ENCODE measurements at places on chromosomes 1 and 21.

GRCh38 chr21:16046656-16047330, 317.0 kb downstream of the USP25 start:
- no peak for DNase-seq

- no peak for DNase-seq
Measured at GRCh38 chr1:5743435-5744095, 248.7 kb downstream of the NPHP4 start.

DNA sequence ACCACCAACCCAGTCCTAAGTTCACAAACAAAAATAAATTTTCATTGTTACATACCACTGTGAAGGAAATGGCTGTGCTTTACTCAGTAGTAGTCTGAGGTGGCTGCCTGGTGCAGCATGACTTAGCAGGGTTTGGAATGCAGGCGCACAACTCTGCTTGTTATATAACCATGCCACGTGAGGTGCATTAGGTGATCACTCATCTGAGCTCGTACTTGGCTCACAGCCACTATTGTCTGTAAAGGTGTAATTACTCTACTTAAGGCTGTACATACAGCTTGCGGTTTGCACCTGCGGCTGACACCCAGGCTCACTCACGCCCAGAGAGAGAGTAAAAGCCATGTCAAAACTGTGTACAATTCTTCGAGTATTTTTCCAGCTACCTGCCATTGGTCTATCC, 599.4 kb downstream of the LTN1 start:
- DNase-seq = no peak

- peak; percentile 12 for DNase-seq
Measured at GRCh38 chr1:22861764-22862440, 110.8 kb downstream of the LACTBL1 start.

GRCh38 chr1:39500862-39501389, 9.5 kb downstream of the BMP8A start:
- no peak for DNase-seq

DNA sequence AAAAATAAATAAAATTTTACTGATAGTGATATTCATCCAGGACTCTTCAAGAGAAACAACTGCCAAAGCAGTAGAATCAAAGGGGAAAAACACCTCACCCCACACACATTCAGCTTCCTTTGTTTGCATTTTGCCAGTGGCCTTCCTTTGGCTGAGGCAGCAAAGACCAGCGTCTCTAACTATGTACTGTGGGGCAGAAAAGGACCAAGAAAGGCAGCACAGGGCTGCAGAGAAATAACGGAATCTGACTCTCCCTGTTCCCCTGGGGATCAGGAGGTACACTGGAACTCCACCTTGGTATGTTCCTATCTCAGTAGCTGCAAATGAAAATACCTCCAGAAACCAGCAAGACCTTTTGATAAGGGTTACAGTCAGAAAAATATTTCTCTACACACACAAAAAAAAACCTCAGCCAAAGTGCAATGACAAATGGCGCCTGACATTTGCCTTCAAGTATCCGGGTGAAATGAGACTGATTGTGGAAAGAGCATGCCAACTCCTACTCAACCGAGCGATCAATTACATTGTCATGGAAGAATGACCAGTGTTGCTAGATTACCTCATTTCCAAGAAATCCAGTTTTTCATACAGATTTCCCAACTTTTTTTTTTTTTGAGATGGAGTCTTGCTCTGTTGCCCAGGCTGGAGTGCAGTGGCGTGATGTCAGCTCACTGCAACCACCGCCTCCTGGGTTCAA, 50.9 kb downstream of the TARBP1 start:
- no peak for DNase-seq

DNA sequence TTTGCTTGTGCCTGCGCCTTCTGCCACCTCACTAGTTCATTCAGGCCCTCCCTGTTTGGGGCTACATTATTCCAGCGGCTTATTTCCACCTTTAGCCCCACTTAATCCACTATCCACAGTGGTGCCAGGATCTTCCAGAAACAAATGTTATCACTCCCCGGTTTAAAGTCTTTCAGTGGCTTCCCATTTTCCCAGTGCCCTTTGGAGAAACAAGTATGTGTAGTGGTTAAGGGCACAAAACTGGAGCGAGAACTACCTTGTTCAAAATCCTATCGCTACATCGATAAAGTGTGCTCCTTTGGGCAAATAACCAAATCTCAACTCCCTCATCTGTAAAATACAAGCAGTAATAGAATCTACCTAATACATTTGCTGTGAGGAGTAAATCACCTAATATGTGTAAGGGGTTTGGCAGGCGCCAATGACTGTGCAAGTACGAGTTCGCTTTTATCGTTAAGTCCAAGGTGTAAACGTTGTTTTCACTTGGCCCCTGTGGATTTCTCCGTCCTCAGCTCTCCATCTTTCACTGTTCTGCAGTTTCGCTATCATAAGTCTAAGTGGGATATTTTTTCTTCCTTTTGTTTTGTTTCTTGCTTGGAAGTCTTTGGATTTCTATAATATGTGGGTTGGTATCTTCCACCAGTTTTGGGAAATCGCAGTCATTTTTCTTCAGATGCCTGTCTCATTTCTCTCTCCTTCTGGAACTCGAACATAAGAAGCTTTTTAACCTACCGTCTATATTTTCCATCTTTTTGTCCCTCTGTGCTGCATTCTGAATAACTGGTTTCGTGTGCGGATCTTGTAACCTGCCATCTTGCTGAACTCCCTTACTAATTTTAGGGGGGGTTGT, 844 bp upstream of the MEAF6 start:
- no peak for DNase-seq

- DNase-seq = no peak
Measured at GRCh38 chr1:37813529-37814145, 5.6 kb upstream of the YRDC start.

DNA sequence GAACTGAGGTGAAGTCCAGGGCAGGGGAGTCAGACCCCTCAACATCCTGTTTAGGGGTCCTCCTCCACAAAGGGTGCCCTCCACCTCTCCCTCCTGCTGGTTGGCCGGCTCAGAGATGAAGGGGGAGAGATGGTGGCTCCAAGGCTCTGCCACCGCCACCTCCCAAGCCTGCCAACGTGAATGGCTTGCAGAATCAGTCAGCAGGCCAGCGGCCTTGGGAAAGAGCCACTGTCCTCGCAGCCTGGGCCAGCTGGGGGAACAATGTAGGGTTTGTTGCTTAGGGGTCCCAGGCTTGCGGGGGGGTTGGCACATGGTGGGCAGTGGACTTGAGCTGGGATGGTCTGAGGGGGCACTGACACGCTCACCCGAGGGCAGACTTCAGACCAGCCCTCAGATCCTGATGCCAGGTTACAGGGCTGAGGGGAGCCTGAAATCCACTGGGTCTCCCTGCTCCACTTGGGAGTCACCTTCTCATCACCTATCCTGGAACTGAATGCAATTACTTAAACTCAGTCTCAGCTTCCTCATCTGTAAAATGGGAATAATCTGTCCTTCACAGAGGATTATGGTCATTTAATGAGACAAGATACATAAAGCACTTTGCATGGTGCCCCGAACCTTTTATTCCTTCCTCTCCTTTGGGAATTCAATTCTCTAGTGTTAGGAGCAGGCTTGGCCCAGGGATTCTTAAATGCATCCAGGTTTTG, 8.3 kb downstream of the GPR37L1 start:
- no peak for DNase-seq

DNA sequence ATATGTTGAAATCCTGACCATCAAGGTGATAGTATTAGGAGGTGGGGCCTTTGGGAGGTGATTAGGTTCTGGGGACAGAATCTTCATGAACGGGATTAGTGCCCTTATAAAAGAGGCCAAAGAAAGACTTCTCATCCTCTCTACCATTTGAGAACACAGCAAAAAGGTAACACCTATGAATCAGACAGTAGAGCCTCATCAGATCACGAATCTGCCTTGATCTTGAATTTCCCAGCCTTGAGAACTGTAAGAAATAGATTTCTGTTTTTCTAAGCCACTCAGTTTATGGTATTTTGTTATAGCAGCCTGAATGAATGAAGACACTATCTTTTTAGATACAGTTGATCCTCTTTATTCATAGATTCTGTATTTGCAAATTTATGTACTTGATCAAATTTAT, 206.9 kb upstream of the EDN2 start:
- no peak for DNase-seq

DNA sequence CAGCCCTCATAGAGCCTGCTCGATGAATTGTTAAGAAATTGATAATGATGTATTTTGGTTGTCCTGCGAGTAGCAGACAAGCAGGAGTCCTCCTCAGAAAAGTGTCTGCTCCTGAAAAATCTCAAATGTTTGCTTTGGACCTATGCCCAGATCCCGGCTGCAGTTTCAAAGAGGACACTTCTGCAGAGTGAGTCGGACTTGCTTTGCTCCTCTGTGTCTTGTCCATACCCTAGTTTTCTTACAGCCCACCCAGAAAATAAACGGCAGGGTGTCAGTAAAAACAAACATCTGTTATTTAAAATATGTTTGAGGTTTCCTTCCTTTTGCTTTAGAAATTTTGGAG, 2.8 kb downstream of the S100A10 start:
- no peak for DNase-seq

GRCh38 chr1:116690849-116691406, 23.4 kb upstream of the IGSF3 start:
- no peak for DNase-seq

DNA sequence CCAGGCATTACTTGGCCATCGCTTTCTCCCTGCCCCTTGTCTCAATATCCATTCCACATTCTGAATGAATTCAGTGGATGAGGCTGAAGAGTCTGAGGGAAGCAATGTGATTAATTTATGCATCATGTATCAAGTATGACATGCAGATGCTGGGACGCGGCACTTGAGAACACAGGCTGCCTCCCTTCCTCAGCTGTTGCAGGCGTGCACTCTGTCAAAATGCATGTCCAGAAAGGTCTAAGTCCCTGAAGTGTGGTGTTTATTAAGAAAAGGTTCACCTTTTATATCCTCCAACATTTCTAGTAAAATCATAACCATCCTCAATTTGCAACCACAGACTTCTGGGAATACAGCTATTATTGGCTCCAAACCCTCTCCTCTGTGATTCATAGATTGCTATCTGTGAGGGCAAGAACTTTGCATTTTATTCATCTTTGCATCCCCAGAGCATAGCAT, 22.6 kb upstream of the RAB3GAP2 start:
- DNase-seq = no peak

GRCh38 chr1:2238361-2239012, 10.4 kb downstream of the SKI start:
- no peak for DNase-seq

- DNase-seq = no peak
Measured at GRCh38 chr1:22826604-22827580, 116.3 kb downstream of the EPHB2 start.

- DNase-seq = no peak
Measured at GRCh38 chr1:222546548-222547259, 1.2 kb downstream of the HHIPL2 start.

- no peak for DNase-seq
Measured at GRCh38 chr1:43659212-43660166, 9.5 kb downstream of the KDM4A start.

DNA sequence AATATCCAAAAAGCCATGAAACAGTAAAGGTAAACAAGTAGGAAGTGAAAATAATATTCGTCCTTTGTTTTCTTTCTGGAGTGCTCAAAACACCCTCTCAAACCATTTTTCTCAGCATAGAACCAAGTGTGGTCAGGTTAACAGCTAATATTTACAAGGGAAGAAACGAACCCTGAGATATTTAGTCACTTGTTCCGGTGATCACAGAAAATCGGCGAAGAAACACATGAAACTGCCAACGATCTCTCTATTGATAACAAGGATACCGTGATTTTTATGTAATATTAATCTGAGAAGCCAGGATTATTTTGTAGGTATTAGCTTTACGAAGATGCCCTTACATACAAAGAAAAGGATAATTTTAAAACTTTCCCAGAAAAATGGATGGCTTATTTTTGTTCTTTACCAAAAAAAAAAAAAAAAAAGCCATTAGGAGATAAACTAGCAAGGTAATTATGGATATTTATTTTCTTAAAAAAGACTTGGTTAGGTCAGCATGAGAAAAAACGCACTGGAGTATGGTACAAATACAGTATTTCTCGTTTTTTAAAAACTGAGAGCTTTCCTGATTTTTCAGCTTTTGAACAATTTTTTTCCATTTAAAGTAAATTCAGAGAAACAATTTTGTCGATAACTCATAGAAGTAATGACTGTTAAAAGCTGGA, 107.3 kb upstream of the HNRNPU start:
- DNase-seq = peak; percentile 36

DNA sequence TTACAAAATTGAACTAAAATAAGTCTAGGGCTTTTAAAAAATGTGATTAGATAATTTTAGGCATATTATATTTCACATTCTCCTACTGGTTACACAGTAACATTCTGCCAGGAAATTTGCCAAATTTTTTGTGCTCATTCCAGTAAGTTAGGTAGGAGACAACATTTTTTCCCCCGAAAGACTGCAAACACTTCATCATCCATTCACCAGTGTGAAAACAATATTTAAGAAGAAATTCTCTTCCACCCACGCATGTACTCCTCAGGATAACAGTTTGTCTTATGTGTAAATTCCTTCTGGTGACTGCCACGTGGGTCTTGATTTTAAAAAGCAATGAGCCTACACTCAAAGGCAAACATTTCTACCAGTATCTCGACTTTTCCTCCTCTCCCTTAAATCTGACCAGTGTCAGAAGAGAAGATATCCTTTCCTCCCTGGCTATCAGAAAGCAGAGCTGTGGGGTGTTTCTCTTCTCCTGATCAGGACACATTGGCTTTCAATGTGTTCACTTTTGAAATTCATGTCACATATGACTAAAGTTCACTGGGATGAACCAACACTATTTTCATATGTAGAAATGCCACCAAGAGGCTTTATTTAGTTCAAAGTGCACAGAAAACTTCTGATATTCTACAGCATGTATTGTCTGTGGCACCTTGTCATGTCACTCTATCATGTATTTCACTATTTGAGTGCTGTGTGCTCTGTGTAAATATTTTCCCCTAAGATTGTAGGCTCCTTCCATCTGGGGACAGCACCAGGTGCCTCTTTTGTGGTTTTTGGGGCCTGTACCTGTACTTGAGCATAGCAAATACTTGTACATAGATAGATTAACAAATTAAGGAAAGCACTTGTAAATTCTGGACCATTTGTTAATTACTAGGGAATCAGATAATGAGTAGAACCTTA, 38.6 kb downstream of the LHX9 start:
- DNase-seq = no peak

DNA sequence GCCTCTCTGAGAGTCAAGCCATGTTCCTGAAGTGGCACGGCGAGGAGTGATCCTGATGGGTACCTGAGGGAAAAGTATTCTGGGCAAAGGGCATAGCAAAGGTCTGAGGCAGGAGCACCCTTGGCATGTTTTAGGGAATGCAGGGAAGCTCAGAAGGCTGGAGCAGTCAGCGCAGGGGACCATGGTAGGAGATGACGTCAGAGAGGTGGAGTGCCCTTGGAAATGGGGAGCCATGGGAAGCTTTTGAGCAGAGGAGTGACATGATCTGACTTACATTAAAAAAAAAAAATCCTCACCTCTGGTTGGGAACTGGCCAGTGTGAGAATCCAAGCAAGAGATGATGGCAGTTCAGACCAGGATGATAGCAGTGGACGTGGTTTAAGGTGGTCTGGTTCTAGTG, 37.2 kb downstream of the PDPN start:
- DNase-seq = no peak

GRCh38 chr1:2248127-2248826, 20.2 kb downstream of the SKI start:
- no peak for DNase-seq
